ENCODE measurements at places on chromosomes 1 and 21.

- peak; percentile 96 for DNase-seq
These were observed 203.4 kb downstream of the CRB1 start for GRCh38 chr1:197471248-197471985.

GRCh38 chr1:203558064-203558760 lies 64.3 kb downstream of the OPTC start:
- DNase-seq: no peak

DNA sequence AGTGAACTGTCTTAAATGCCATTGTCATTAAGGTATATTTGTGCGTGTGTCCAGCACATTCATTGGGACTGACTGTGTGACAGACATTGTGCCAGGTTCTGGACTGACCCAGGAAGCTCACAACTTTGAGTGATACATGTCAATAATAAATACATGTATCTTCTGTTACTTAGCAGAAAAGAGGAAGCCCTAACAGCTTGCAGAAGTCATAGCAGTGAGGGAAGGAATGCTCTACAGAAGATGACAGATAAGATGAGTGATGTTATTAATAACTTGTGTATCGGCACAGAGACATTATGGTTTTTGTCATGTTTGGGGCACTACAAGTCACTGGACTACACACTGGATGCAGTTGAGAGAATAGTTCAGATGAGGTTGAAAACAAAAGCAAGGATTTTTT lies 1.2 kb upstream of the SRSF11 start:
- no peak for DNase-seq

GRCh38 chr1:165402517-165403111 lies 42.3 kb downstream of the RXRG start:
- no peak for DNase-seq

DNA sequence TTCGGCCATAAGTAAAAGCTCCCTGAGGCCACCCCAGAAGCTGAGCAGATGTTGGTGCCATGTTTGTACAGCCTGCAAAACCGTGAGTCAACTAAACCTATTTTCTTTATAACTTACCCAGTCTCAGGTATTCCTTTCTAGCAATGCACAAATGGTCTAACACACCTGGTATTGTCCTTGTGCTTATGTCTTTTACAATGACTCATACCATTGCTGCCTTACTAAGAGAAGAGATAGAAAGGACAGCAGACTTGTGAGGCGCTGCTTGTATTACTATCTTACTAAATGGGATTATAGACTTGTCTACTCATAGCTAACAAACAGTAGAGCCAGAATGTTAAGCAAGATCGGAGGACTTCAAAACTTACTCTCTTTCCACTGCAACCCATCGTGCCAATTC lies 18.5 kb upstream of the CYYR1 start:
- no peak for DNase-seq

- DNase-seq: no peak
These were observed 333.3 kb upstream of the VAMP3 start for GRCh38 chr1:7437608-7438395.

GRCh38 chr1:79976287-79976686 lies 969.8 kb upstream of the ADGRL4 start:
- no peak for DNase-seq

DNA sequence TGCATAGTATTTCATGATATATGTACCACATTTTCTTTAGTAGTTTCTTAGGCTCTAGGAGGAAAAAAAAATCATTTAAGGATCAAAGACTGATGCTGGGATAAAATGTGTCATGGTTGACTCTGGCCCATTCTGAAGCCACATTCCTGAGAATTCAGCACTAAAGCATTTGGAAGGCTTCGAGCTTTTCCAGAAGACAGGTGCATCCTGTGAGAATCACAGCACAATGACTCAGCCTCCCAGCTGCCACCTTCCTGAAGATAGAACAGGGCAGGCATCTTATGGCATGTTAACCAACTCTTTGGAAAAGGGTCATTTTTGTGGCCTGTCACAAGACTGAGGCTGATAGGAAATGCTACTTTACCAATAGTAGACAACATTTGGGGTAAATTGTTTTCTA lies 359.9 kb downstream of the PCP4 start:
- DNase-seq: no peak

DNA sequence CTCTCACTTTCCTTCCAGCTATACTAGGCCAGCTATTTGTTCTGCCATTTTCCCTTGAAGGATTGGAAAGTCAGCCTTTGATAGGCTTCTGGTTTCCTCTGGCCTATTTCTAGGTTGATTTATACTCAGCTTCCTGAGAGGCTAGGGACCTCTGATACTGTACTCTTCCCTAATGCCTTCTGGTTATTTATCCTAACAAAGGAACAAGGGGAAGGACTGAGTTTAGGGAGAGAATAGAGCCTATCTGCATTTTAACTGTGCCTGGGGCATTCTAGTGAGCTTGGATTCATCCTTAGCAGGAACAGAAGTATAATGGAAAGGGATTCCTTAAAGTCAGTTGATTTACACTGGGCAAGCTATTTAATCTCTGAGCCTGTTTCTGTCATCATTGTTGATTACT lies 11.8 kb upstream of the TMEM39B start:
- no peak for DNase-seq

DNA sequence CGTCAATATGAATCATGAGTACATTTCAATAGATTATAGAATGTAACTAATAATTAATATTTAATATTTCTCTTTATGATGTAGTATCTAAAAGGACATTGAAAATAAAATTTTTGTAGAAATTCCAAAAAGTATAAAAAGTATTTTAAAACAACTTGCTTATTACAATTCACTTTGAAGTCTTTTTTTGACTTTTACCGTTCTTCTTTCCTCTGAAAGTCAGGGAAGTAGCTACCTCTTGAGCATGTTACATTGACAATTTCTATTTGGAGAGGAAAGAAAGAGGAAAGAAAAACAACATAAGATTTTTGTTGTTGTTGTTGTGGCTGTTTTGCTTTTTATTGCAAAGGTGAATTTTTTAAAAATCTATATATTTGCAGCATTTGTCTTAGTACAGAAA lies 1.3 kb downstream of the PTPRC start:
- DNase-seq: no peak

GRCh38 chr1:221693087-221693486 lies 48.8 kb downstream of the DUSP10 start:
- no peak for DNase-seq

- peak; percentile 61 for DNase-seq
These were observed 70.2 kb downstream of the FOXD2 start for GRCh38 chr1:47507881-47508701.

DNA sequence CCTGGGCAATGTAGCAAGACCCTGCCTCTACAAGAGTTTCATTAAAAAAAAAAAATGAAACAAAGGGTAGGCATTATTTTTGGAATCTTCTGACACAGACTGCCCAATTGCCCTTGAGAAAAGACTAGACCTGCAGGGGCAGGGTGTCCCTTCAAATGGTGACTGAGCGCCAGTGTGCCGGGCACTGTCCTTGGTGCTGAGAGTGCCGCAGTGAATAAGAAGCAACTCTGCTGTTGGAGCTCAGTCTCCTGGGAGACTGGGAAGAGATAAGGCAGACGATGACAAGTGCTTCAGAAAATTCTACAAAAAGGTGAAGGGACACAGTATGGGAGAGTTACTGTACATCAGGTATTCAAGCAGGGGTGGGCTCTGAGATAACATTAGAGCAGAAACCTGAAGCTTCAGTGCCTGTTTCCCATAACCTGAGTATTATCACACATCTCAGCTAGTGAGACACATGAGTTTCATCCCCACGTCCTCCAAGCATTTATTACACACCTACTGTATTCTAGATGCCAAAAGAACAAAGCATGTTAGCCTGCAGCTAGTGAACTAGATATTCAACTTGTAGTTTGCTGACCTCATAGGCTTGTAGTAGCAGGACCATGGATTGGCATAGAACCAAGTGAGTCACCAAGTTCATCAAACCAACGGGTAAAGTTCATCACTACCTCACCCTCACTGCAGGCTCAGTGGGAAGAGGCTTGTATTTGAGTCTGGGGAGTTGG lies 18.4 kb upstream of the RPL11 start:
- DNase-seq: no peak

- DNase-seq: no peak
These were observed 27.4 kb downstream of the ARHGAP29 start for GRCh38 chr1:94209982-94210381.

DNA sequence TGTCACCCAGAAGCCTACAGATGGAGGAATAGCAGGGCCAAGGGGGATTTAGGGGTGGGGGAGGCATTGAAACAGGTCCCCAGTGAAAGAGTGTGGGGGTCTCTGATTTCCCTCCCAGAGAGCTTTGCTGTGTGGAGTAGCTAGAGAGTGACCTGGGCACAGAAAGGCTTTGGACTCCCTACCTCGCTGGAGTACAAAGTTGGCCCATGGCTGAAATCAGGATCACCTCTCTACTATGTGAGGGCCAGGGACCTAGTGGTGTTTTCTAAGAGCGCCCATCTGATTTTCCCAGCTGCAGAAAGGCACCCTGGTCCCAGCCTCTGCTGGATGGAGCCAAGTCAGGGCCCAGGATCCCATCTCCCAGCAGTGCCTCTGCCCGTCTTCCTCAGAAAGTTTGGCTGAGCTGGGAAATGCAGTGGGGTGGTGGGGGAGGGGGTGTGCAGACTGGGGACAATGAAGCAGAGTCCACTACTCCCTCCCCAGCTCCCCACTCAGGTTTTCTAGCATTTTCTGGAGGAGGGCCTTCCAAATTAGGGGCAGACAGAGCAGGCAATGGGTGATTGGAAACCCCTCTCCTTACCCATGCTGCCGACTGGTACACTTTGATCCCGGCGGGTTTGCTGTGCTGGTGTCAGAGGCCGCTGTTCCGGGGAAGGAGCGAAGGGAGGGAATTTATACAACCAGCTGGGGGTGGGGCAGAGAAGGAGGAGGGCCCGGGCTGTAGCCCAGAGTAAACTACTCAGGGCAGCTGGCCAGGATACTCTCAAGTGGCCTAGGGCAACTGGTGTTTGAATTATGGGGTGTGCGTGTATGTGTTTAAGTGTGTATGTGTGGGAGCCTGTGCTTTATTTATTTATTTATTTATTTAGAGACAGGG lies at the start of gene SELENBP1:
TSS of gene SELENBP1 (minus strand) at position 648 of the 877 bp plus-strand sequence. CDS start at position 584, 64 bp downstream.
- peak; percentile 56 for DNase-seq

GRCh38 chr21:28554660-28555475 lies 437.8 kb downstream of the LTN1 start:
- no peak for DNase-seq

DNA sequence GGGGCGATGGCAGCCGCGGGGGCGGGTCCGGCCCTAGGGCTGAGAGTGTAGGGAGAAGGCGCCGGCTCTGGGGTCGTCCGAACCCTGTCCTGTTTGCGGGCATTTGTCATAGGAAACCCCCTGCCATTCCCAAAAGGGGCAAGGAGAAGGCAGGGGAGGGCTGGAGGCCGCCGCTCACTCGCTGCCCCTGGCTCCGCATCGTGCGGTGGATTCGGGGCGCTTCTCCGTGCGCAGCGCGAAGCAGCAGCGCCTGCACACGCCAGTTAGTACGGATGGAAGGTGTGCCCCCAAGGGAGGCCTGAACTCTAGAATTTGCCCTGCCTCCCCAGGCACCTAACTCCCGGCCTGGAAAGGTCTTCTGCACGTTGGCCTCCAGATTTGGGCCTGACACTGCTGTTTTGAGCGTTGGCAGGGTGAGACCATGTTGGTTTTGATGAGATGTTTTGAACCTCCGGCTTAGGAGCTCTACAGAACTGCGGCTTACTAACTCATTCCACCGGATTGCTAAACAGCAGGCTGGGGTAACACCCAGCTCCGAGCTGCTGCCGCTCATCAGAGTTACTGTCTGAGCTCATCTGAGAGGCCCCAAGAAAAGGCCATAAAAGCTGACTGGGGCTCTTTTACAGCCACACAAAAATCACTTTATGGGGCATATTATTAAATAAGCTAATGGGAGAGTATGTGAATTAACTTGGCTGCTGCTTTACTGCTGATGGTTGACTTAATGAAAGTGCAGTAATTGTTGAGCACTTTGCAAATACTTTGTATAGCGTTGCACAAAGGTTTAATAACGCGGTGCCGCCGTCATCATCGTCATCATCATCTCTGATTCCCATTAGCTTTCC lies 987 bp downstream of the GPR137B start:
- peak; percentile 46 for DNase-seq

GRCh38 chr21:34166468-34166867 lies 93.1 kb downstream of the MRPS6 start:
- no peak for DNase-seq

DNA sequence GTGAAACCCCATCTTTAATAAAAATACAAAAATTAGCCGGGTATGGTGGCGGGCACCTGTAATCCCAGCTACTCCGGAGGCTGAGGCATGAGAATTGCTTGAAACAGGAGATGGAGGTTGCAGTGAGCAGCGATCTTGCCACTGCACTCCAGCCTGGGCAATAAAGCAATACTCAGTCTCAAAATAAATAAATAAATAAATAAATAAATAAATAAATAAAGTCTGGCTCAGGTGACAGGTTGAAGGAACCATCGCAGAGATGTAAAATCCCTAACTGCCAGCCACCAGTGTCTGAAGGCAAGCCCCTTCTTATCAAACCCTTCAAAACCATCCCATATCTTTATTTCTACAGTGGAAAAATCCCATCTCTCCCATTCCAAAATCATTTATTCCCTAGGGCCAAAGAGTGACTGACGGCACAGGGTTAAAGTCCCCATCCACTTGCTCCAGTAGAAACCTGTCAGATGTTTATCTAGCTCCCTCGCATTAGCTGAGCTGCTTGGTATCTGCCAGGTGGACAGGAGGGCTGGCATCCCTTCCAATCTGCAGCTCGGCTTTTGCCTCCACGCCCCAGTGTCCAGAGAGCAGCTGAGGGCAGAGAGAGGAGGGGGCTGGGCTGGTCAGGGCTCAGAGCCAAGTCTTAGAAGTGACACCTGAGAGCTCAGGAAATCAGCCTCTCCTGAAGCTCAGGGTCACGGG lies 5.0 kb downstream of the CSRP1 start:
- no peak for DNase-seq

GRCh38 chr1:45730780-45731319 lies 19.6 kb downstream of the IPP start:
- no peak for DNase-seq

DNA sequence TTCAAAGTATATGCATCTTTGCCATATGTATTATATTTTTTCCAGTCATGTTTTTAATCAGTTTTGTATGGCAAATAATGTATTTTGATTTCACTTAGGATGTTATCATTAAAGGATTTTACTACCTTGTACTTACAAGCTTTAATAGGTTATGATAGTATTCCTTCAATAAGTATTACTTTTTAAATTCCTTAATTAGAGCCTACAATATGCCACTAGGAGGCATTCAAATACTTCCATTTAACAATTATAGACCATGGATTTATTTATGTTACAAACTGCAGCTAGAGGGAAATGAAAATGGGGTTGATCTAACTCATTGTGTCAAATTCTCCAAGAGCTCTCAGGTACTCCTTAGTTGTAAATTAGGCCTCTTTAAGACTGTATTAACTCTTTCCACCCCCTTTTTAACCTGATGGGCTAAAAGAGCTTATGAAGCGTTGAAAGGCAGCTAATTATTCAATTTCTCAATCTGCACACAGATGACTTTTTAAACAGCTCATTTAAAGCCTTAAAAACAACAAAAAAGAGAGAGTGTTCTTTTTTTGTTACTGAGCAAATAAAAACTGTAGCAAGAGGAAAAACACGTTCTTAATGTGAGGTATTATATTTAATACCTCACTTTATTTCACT lies 156.2 kb downstream of the DENND1B start:
- peak; percentile 50 for DNase-seq

- no peak for DNase-seq
These were observed 119.7 kb downstream of the TPTE start for GRCh38 chr21:10641107-10641506.

Data from brain (organoid and tissue), 16 donors.